ENCODE measurements at places on chromosomes 13 and 19. TPM values are rescaled to one million over a fixed set of nuclear protein-coding genes. Genes with fewer than 3 reads are reported as not detected.

Gene TNNI3
- 0.55 TPM for total RNA-seq

Gene ZNF177
- 4.4 TPM for total RNA-seq

Gene ZNF208
- 21.0 TPM for total RNA-seq

Gene FXYD3
- total RNA-seq, result 1.5 TPM

DNA sequence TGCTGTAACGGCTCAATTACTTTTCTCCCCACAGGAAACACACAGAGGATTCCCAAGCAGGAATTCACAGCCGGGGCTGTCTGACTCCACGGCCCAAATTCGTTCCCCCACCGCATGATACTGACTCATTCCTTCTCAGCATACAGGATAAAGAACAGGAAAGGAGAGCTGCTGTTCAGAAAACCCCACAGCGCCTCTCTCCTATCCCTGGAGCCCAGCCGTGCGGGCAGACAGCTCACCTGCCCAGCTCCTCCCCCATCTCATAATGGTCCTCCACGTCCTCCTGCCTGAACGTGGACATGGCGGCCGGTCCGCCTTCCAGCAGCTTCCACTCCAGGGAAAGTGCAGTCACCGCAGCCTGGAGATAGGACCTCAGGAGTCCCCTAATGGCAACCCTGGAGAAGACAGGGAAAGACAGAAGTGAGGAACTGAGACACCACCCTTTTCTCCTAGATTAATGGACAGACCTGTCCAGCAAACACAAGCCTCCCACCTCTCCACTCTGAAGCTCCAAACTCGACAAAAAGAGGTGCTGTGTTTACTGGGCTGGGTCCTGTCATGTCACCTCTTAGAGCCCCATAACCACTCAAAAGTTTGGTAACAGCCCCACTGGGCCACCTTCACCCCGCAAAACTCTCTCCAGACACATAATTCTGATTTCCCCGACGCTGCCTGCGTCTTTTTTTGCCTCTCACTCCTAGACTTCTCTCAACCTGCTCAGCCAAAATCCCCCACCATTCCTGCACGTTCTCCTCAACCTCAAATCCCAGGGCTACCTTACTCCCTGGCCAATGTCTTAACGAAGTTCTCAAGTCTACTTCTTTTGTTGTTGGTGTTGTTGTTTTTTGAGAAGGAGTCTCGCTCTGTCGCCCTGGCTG lies 1.2 kb downstream of the DAPK3 start:
- peak; percentile 61 for DNase-seq

- no peak for DNase-seq
Measured at GRCh38 chr13:51945149-51945548, 66.1 kb downstream of the ATP7B start.

DNA sequence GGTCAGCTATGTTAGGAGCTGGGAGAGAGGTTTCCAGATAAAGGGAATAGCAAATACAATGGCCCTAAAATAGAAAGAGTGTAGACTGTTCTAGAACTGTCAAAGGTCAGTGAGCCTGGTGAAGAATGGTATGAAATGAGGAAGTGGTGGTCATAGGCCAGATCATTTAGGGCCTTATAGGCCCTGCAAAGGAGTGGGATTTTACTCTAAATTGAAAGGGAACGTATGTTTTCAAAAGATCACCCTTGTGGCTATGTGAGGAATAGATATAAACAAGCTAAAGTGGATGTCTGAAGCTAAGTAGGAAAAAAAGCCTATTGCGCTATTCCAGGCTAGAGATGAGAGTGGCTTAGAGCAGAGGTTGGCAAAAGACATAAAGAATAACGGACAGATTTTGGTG lies 70.7 kb upstream of the TDRD3 start:
- DNase-seq, result no peak

DNA sequence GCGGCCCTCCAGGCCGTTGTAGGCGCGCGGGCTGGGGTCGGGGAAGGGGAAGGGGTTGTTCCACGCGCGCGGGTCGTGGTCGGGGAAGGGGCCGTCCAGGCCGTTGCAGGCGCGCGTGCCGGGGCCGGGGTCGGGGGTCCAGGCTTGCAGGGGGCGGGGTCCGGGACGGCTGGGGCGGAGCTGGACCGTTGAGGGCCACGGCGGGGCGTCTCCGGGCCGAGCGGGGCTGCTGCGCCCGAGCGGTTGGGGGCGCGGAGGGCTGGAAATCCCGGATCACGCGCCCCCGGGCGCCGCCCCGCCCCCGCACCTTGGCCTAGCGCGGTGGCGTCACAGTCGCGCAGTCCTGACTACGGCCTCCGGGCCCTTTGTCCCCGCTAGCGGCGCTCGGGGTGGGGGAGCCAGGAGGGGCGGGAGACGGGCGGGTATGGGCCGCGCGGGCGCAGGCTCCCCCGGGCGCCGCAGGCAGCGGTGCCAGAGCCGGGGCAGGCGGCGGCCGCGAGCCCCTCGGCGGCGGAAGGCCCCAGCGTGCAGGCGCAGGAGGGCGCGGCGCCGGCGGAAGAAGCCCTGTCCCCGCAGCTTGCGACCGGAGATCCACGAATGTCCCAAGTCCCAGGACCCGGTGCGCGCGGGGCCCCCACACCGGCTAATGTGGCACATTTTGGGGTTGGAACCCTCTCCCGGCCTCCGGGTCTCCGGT lies 665 bp downstream of the GPX4 start:
- peak; percentile 75 for DNase-seq

- no peak for DNase-seq
Measured at GRCh38 chr13:50940509-50940908, 30.9 kb downstream of the RNASEH2B start.

GRCh38 chr19:15669440-15669839 lies 3.4 kb upstream of the CYP4F12 start:
- DNase-seq, result no peak

- DNase-seq, result no peak
Measured at GRCh38 chr19:29831686-29832085, 19.9 kb downstream of the CCNE1 start.

GRCh38 chr19:58582985-58583384 lies 9.8 kb upstream of the MZF1 start:
- no peak for DNase-seq

- no peak for DNase-seq
Measured at GRCh38 chr13:46926916-46927590, 30.2 kb upstream of the HTR2A start.

DNA sequence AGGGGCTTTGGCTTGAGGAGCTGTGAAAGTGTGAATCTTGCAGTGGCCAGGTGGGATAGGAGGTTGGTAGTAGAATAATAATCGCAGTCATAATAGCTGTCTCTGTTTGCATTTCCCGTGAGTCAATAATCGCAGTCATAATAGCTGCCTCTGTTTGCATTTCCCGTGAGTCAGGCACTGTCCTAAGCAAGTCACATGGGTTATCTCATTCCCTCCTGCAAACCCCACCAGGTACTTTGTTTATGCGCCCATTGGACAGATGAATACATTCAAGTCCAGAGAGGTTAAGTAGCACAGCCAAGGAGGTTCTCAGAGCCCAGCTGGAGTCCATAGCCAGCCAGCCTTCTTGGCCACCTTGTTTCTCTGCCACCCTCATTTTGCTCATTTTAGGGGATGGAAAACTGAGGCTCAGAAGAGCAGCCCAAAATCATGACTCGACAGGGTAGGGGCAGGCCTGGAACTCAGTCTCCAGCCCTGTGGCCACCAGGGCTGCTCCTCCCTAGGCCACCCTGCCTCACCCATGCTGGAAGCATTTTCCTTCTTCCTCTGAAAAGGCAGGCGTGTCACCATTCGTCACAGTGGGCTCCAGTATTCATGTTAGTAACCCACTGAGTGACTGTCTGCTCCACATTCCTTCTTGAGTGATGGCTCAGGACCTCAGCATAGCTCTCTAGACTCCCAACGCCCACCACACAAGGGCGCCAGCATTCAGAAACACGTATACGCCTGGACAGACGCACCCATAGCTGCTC lies 206.2 kb downstream of the URI1 start:
- DNase-seq, result no peak

- DNase-seq, result peak; percentile 69
Measured at GRCh38 chr19:48836089-48837017, at the start of gene HSD17B14. Gene HSD17B14, minus strand, starts transcription at chr19:48836491. Its CDS starts 80 bp downstream, at chr19:48836411.

DNA sequence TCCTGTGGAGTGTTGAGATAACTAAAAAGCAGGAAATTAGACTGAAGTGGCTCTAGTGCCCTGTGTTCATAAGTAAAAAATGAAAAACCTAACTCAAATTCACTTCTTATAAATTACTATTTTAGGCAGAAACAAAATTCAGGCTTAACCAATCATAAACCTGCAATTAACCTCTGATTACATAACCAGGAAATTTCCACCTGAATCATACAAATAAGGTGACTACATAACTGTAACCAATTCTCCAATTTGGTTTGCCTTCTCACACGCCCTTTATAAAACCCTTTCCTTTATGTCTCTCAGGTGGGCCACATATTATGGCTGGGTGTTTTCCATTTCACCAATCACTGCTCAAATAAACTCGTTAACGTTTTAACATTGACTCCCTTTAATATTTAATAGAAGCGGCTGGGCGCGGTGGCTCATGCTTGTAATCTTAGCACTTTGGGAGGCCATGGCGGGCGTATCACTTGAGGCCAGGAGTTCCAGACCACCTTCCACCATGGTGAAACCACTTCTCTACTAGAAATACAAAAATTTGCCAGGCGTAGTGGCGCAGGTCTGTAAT lies 22.9 kb upstream of the ZNF724 start:
- no peak for DNase-seq

DNA sequence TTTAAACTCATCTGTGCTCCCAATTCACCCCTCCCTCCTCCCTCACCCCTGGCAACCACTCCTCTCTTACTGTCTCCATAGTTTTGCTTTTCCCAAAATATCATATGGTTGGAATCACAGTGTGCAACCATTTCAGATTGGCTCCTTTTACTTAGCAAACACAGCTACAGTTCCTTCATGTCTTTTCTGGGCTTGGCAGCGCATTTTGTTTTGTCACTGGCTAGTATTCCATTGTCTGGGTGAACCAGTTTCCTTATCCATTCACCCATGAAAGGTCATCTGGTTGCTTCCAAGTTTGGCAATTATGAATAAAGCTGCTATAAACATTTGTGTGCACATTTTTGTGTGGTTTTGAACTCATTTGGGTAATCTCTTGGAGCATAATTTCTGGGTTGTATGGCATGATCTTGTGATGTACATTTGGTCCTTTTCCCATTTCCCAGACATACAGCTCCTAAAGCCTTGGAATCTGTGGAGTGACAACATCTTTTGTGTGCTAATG lies 23.9 kb upstream of the GAS6 start:
- no peak for DNase-seq

- DNase-seq, result no peak
Measured at GRCh38 chr19:43478323-43478722, 12.9 kb upstream of the LYPD3 start.

DNA sequence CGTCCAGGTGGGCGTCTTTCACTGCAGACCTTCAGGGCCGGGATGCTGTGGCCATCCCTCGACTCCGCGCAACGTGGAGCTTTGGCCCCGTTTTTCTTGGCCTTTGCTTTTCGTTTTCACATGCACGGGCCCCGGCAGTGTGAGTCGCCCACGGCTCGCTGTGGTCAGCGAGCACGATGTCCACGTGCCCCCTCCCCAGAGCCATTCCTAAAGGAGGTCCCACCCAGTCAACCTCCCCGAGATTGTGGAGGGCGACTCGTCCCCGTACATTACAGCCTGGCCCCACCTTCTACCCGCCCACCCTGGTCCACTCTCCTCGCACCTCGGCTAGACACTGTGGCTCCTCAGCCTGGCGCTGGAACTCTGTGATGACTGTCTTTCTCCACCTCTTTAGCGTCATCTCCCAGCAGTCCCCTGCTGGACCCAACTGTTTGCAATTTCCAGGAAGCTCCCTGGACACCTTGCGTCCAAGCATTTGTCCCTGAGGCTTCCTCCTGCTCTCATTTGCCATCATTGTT lies 405 bp downstream of the ZNF446 start:
- DNase-seq, result no peak

DNA sequence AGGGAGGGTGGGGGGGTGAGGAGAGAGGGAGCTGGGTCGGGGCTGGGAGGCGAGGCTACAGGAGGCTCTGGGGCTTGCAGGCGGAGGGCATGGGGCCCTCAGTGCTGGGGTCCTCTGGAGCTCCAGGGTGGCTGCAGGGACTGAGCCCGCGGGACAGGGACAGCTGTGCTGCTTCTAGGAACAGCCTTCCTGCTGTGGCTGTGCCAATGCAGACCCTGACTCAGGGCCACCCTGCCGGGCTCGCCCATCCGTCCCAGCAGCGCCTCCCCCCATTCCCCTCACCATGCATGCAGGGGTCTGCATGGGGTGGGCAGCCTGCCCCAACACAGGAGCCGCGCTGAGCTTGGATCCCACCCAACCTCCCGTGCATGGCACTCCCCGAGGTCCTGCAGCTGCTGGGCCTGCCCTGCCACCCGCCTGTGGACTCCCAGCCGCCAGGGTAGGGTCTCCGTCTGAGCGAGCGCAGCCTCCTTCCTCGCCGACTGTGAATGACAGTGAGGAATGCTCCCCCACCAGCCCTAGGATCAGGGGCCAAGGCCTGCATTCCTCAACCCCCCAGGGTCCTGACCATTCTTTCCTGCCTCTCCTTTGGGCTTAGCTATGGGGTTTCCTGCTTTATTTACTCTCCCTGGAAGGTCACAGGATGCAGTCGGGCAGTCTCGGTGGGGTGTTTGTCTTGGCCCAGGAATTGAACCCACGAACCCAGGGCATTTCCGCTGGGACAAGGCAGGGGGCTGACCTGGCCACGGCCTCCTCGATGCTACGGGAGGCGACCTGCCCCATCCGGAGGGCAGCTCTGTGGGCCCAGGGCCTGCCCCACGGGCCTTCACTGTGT lies 23.4 kb downstream of the CEBPG start:
- DNase-seq, result no peak

- DNase-seq, result no peak
Measured at GRCh38 chr19:12111943-12112637, 28.1 kb downstream of the ZNF20 start.

DNA sequence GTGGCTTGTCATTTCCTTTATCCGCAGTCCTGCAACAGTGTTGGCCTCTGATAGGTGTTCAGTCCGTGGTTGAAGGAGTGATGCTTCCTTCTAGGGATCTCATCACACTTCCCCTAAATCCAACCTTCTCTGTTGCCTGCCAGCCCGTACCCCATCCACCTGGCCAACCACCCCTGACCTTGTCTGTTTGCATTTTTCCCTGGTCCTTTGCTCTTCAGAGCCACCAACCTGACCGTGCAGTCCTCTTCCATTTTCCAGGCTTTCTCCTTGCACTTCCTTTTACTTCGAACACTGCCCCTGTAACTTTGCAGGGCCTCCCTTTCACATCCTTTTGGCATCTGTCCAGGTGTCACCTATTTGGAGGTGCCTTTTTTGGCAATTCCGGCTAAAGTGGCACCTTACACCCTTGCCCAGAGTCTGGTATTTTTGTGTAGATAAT lies 696 bp downstream of the ZNF460 start:
- no peak for DNase-seq

- no peak for DNase-seq
Measured at GRCh38 chr19:43620061-43621001, 902 bp upstream of the ZNF428 start.

DNA sequence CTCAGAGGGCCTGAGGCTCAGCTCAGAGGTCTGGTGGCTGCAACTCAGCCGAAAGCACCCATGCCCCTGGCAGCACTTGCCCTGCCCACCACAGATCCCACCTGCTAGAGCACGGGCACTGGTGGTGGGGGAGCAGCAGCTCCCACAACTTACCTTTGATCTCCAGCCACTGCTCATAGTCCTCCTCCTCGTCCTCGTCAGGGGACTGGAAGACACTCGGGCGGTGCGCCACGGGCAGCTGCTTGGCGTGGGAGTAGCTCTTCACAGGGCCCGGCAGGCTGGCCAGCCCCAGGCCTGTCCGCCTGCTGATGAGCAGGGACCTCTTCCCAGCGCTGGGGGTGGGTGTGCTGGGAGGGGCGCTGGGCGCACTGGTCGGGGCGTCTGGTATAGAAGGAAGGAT lies 14.6 kb downstream of the SUGP1 start:
- DNase-seq, result no peak
